ENCODE measurements at places on chromosomes 2 and 18.
A peak's percentile ranks its signal among the peaks of the same experiment; 100 is the strongest.

- DNase-seq, result no peak
These were observed 131.6 kb downstream of the NXPH2 start for GRCh38 chr2:138648606-138649005.

- no peak for DNase-seq
These were observed 29.6 kb upstream of the WIPF1 start for GRCh38 chr2:174627216-174627615.

- DNase-seq, result no peak
These were observed 90.5 kb upstream of the TACR1 start for GRCh38 chr2:75289771-75290170.

DNA sequence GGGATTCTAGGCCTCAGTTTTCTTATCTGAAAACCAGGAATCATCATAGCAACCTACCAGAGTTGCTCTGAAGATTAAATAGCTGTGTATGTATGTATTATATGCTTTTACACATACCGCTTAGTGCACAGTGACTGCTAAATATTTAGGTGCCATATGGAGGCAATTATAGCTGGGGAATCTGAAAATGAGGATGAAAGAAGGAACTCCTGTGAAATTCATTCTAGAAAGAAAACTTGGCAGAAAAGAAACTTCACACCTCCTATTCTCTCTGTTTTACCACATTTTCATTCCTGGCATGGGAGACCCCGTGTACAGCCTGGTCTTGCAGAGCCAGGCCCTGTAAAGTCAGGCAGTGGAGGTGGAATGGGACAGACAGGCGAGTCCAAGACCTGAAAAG lies 862.4 kb downstream of the CNTNAP5 start:
- no peak for DNase-seq

DNA sequence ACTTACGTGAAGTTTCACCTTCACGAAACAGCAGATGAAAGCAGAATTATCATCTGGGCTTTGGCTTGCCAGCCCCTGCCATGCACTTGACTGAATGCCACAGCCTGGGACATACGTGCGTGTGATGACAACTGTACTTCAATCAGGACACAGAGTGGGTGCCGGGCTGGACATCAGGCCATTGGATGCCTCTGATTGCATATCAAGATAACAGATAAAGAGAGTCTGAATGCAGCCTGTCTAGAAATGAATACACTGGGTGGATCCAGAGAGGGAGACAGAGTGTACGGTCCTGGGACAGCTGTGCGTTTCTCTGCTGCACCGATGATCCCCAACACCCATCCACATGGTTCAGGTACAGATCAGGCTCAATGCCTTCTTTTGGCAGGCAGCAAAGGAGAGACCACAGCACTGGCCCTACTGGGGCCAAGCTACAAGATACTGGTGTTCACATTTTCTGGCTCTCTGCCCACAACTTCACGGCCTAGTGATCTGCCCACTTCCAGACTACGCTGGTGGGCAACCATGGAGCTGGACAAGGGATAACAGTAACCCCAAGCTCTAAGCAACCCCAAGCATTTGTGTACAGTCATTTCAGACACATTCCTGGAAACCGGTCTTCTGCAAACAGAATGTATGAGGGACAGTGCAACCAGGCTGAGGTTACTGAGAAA lies 35.6 kb downstream of the FBLN7 start:
- no peak for DNase-seq

DNA sequence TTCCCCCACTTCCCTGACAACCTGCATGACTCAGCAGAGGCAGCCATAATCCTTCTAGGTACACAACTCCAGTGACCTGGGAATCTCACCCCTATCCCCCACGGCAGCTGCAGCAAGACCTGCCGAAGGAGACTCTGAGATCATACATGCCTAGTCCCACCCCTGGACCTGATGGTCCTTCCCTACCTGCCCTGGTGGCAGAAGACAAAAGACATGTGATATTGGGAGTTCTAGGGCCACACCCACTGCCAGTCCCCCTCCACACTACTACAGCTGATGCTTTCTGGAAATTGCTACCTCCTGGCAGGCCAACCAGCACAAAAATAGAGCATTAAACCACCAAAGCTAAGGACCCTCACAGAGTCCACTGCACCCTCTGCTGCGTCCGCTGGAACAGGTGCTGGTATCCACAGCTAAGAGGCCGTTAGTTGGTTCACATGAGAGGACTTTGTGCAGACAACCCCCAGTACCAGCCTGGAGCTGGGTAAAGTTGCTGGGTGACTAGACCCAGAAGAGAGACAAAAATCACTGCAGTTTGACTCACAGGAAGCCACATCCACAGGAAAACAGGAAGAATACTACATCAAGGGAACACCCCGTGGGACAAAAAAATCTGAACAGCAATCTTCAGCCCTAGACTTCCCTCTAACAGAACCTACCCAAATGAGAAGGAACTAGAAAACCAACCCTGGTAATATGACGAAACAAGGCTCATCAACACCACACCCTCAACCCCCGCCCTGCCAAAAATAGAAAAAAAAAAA lies 12.5 kb downstream of the MARCO start:
- DNase-seq, result peak; percentile 15

- DNase-seq, result no peak
These were observed 267.6 kb downstream of the SRBD1 start for GRCh38 chr2:45343251-45344017.

DNA sequence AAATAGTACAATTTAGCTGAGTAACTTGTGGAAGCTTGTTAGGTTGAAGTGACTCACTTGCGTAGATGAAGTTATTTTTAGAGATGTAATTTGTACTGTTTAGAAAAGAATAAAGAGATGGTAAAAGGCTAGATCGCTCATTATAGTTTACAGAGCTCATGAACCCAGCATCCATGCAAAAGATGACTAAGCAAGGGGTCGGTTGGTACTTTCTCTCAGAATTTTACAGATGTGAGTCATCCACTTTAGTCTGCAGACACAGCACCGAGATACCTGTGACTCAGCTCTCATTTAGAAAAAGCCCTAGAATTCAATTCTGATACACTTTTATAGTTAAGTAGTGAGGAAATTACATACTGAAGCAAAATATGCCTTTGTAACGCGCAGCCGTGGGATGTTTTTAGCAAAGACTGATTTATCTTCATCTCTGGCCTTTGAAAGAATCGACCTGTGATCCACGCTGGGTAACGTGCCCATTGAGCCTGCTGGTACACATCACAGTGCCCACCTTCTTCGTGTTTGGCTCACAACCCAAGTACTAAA lies 116.5 kb upstream of the FOSL2 start:
- no peak for DNase-seq

DNA sequence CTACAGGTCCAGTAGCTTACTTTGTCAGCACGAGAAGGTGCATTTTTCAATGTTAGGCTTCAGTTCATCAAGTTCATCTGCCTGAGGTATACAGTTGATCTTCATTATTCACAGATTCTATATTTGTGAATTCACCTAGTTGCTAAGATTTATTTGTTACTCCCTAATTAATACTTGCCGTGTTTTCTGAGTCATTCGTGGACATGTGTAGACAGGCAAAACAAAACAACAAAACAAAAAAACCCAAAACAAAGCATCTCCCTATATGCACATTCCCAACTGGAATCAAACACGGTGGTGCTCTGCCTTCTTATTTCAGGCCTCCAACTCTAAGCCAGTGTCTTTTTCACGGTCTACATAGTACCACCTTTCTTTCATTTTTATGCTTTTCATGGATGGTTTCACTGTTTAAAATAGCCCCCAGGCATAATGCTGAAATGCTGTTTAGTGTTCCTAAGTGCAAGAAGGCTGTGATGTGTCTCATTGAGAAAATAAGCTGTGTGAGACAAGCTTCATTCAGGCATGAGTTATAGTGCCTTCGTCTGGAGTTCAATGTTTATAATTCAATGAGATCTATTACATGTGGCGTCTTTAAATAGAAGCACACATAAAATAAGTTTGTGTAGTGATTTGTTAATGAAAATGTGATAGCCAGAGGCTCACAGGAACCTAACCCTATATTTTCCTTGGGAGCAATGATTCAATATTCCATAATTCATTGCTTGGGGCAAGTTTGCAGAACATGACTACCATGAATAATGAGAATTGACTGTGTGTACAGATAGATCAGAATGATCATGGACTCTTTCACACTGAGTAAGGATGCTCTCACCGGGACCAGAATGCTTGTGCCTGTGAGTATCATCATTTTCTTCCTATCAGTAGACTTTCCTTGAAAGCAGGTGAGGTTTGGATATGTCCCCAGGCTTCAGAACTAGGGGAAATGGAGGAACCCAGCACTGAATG lies 24.6 kb downstream of the ITGB6 start:
- DNase-seq, result no peak

- no peak for DNase-seq
These were observed 172.1 kb upstream of the ITGA4 start for GRCh38 chr2:181285116-181285515.

DNA sequence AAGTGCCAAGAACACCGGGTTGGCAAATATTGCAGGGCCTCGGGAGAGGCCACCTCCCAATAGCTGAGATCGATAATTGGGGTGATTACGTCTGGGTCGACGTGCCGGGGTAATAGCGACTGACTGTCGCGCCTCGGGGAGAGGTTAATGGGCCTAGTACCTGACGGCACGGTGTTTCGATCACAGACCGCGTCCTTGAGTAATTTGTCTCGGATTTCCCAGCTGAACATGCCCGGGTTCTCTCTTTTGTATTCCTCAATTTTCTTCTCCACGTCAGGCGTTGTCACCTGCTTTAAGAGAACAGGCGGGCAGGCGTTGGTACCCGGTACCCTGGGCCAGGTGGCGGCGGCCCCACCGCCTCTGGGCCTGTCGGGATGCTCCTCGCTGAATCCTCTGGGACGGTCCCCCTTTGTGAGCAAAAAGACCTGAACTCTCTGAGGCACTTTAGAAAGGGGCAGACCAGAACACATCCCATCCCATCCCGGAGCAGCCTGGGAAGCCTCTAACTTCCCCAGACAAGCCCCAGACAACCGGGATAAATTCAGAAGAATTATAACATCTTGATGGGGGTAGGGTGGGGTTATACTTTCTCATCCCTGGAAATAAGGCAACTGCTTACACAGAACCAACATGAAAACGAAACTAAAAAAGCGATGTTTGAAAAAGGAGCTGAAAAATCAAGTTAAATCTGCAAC lies 3.3 kb downstream of the PAX3 start:
- no peak for DNase-seq

- no peak for DNase-seq
These were observed 33.0 kb downstream of the TMEFF2 start for GRCh38 chr2:192161656-192162290.

GRCh38 chr2:181953881-181954537 lies 31.6 kb upstream of the PPP1R1C start:
- DNase-seq, result peak; percentile 57

DNA sequence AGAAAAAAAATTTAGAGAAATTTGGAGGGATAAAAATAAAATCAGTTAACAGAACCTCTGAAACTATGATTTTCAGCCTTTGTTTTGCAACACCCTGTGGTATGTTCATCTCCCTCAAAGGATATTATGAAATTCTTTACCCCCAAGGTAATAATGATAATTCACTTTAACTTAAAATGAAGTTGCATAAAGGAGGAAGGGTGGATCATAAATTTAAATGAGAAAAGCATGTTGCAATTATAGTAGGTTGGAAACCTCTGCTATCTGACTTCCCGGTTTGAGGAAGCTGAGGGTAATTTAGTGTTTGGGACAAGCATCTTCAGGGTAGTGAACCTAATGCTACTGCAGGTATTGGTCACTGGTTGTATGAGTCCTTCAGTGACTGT lies 102.9 kb downstream of the BABAM2 start:
- no peak for DNase-seq

DNA sequence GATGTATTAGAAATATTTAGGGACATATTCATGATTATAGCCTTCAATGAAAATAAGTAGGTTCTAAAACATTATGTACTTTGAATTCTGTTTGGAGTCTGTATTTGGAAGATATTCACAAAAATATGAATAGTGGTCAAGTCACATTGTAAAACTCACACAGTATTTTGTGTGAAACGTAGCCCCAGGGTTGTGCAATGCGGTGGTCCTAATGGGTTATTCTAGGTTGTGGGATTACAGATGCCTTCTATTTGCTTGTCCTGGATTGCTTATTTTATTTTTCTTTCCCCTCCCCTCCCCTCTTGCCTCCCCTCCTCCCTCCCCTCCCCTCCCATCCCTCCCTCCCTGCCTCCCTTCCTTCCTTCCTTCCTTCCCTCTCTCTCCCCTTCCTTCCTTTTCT lies 93.7 kb upstream of the THUMPD2 start:
- no peak for DNase-seq

- no peak for DNase-seq
These were observed 540.7 kb downstream of the METTL4 start for GRCh38 chr18:2030647-2031046.

DNA sequence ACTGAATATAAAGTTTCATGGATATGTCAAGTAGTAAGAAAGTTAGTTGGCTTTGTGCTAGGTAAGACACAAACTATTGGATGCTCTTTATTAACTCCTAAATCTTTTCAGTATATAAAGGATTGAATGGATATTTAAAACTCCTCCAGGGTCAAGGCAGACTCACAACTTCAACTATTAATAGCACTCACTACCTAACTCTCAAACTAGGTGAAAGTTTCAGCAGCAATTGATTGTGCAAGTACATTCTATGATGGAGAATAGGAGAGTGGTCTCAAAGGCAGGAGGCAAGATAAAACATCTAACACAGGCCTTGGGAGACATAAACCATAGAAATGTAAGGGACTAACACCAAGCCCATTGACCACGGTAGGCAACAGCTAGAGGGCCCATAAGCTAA lies 328.9 kb upstream of the CHAC2 start:
- DNase-seq, result no peak

GRCh38 chr18:75350857-75351256 lies 76.6 kb downstream of the SMIM21 start:
- DNase-seq, result no peak

DNA sequence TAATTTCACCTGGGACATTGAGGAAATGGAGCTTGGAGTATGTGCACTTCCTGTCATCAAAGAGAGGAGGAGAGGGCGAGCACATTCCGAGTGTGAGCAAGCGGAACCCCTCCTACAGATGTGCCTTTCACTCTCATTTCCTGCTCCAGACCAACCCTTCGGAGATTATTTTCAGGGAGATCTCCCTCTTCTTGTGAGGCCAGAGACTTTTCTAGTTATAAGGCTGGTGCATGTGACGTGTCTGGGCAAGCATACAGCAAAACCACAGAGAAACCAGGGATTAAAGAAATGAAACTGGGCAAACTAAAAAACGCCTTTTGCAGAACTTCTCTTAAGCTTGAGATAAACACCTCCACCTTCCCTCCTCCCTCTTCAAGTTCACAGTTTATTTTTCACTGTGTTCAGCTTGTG lies 409.2 kb upstream of the TCF4 start:
- no peak for DNase-seq

DNA sequence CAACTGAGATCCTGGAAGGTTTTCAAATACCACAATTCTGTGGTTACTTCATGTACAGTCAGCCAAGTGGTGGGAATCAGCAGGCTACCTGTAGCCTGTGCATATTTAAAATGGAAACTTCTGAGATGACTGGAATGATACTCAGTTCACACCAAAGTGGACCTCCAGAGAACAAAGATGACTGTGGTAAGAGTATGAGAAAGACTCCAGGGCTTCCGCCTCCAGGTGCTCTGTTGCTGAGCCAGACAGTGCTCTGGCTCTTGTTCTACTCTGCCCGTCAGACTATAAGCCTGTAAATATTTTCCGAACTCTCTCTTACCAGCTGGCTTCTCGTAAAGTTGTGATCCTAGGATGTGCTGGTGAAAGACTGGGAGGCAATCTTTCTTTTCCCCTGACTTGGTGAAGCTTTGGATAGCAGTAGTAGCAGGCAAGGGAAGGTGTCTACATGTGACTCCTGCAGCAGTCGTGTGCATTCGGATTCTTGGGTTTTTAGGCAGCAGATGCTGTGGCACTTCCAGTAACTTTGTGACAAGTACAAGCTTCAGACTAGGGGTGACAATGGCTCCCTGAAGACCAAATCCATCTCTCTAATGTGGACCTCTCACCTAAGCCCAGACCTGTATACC lies 23.1 kb downstream of the ST3GAL5 start:
- DNase-seq, result no peak

GRCh38 chr2:159164457-159164911 lies 122.0 kb downstream of the WDSUB1 start:
- DNase-seq, result no peak

Measured in CD4-positive, alpha-beta T cell treated with Interleukin-12 subunit alpha and Interleukin-12 subunit beta, for 1 hour (primary cell).